GM23248 (cell line): ENCODE measurements at places on chromosomes 6 and 20. TPM values are rescaled to one million over a fixed set of nuclear protein-coding genes. Genes with fewer than 3 reads are reported as not detected.

The VAPB gene
- 8.8 and 10.0 TPM in 2 replicates for total RNA-seq

The MOCS1 gene
- total RNA-seq, result 9.0 and 10.2 TPM in 2 replicates

DNA sequence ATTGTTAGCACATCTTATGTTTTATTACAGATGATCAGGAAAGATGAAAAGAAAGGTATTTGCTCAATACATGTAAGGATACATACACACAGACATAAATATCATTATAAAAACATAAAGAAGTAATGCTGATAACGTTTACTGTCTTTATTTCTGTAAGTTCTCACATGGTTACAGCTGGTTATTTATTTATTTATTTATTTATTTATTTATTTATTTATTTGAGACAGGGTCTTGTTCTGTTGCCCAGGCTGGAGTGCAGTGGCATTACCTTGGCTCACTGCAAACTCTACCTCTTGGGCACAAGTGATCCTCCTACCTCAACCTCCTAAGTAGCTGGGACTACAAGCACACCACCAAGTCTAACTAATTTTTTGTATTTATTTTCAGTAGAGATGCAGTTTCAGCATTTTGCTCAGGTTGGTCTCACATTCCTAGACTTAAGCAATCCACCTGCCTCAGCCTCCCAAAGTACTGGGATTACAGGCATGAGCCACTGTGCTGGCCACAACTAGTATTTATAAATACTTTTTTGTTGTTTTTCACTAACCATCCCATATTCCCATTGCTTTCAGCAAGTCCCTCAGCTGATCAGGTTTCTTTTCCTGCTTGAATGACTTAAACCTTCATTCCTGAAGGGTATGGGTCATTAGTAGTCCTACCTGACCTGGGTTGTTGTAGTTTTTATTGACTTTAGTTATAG lies 35.8 kb downstream of the HLA-B start:
- DNase-seq, result no peak

The OPRL1 gene
- 0.86 and 1.1 TPM in 2 replicates for total RNA-seq

The C6orf118 gene
- total RNA-seq, result not detected in 2 replicates

DNA sequence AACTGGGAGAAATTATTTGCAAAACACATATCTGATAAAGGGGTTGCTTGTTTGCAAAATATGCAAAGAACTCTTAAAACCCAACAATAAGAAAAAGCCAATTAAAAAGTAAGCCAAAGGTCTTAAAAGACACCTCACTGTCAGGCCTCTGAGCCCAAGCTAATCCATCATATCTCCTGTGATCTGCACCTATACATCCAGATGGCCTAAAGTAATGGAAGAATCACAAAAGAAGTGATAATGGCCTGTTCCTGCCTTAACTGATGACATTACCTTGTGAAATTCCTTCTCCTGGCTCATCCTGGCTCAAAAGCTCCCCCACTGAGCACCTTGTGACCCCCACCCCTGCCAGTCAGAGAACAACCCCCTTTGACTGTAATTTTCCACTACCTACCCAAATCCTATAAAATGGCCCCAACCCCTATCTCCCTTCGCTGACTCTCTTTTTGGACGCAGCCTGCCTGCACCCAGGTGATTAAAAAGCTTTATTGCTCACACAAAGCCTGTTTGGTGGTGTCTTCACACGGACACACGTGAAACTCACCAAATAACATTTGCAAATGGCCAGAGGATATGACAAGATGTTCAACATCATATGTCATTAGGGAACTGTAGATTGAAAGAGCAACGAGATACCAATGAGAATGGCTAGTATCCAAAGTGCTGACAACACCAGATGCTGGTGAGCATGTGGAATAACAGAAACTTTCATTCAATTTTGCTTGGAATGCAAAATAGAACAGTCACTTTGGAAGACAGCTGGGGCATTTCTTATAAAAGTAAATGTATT lies 565.0 kb upstream of the ADGRB3 start:
- no peak for DNase-seq

The PPP1R3G gene
- total RNA-seq, result 1.5 and 2.6 TPM in 2 replicates

- no peak for DNase-seq
Measured at GRCh38 chr6:45998524-45998923, 17.1 kb downstream of the CLIC5 start.

GRCh38 chr6:44715188-44715587 lies 327.7 kb downstream of the CDC5L start:
- DNase-seq, result no peak

DNA sequence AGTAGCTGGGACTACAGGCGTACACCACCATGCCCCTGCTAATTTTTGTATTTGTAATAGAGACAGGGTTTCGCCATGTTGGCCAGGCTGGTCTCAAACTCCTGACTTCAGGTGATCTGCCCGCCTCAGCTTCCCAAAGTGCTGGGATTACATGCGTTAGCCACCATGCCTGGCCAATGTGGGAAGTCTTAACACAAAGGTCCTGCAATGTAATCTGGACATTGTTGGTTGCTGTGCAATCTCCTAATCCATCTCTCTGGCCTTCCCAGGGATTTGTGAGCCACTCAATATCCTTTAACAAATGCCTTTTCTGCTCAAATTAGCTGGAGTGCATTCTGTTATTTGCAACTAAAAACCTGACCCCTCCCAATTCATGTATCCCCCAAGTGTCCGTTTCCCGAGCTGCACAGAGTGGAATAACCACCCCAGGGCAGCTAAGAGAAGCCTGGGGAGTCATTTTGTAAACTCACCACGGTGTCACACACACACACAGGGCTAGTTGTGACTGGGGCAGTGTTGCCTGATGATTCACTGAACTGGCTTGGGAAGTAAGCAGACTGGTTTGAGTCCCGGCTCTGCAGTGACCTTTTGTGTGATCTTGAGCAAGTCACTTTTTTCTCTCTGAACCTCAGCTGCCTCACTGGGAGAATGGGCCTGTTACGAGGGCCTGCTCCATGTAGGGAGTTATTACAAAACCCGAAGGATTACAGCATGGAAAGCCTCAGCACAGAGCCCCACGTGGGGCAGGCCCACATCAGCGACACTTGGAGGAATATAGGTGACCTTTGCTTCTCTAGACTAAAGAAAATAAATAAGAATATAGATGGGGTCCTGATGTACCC lies 152.3 kb downstream of the ZMYND8 start:
- DNase-seq, result peak; percentile 77

The TMEM244 gene
- not detected in 2 replicates for total RNA-seq

GRCh38 chr6:53894091-53894490 lies 99.3 kb downstream of the LRRC1 start:
- peak; percentile 77 for DNase-seq

GRCh38 chr20:4150070-4150441 lies 134.7 kb upstream of the RNF24 start:
- DNase-seq, result peak; percentile 72

GRCh38 chr20:23403751-23404150 lies 17.5 kb downstream of the NAPB start:
- DNase-seq, result no peak

The CARMIL1 gene
- total RNA-seq, result 6.3 and 10.9 TPM in 2 replicates

- peak; percentile 65 for DNase-seq
Measured at GRCh38 chr6:82251942-82252341, 4.4 kb upstream of the IBTK start.

The CD83 gene
- total RNA-seq, result 1.5 and 5.1 TPM in 2 replicates

DNA sequence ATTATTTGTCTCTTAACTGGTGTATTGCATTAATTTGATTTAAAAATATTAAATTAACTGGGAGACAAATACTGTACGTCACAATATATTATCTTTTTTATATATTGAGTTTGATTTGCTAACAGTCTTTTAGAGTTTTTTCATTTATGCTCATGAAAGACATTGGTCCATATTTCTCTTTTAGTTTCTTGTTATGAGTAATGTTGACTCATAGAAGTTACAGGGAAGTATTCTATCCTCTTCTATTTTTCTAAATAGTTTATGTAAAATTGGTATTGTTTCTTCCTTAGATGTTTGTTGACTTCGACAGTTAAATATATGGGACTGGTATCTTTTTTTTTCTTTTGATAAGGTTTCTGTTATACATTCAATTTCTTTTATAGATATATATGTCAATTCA lies 1115.6 kb upstream of the CITED2 start:
- DNase-seq, result peak; percentile 58

- DNase-seq, result no peak
Measured at GRCh38 chr6:108568551-108569305, 8.0 kb downstream of the FOXO3 start.

- no peak for DNase-seq
Measured at GRCh38 chr6:138477913-138478539, 21.3 kb downstream of the NHSL1 start.

DNA sequence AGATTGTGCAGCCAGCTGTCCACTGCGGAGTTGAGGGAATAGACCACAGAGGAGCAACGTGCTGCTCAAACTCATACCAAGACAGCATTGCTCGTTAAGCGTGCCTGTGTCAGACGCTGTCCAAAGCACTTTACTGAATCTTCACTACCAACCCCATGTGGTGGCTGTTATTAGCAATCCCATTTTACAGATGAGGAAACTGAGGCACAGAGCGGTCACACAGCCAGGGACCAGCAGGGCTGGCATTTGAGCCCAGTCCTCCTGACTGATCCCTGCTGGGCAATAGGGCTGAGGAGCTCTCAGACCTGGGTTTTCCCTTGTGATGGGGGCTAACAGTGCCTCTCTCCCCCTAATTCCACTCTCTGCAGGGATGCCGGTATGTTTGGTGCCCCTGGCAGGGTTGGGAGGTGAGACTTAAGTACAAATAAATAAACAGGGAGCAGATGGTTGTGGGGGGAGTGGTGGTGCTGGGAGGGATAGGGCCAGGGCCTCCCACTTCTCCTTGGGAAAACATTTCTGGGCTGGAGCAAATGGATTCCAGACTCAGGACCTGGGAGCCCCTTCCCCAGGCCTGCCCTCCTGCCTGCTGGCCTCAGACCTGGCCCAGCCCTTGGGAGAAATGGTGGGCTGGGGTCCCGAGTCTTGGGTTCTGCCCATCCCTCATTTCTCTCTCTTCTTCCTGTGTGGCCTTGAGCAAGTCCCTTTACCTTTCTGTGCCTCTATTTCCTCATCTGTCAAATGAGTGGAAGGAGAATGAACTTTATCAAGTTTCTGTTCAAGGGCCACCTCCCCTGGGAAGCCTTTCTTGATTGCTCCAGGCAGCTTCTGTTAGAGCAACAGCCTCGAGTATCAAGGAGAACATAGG lies 17.7 kb downstream of the SRXN1 start:
- DNase-seq, result no peak

- no peak for DNase-seq
Measured at GRCh38 chr6:44432726-44433125, 45.2 kb downstream of the CDC5L start.

DNA sequence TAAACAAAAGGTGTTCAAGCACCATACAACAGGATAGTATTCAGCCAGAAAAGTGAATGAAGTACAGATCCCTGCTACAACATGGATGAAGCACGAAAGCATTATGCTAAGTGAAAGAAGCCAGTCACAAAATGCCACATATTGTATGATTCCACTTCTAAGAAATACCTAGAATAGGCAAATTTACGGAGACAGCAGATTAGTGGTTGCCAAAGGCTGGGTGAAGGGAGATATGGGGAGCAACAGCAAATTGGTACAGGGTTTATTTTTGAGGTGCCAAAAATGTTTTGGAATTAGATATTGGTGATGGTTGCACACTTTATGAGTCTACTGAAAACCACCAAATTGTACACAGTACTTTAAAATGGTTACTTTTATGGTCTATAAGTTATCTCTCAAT lies 23.2 kb downstream of the MAP3K5 start:
- no peak for DNase-seq

The KHDC1L gene
- total RNA-seq, result not detected in 2 replicates

The SPTLC3 gene
- 1.1 and 5.5 TPM in 2 replicates for total RNA-seq

DNA sequence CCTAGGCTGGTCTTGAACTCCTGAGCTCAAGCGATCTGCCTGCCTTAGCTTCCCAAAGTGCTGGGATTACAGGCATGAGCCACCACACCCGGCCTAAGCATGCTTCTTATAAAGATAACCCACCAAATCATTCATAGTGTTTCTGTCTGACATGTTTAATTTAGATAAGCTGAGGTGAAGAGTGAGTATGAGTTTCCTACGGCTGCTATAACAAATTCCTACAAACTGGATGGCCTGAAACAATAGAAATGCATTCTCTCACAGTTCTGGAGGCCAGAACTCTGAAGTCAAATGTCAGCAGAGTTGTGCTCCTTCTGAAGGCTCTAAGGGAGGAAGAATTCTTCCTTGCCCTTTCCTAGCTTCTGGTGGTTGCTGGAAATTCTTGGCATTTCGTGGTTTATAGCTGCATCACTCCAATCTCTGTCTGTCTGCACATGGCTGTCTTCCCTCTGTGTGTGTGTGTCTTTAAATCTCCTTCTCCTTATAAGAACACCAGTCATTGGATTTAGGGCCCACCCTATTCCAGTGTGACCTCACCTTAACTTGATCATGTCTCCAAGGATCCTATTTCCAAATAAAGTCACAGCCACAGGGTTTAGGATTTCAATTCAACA lies 29.9 kb downstream of the MAPK13 start:
- peak; percentile 19 for DNase-seq

The LY6G6D gene
- total RNA-seq, result not detected in 2 replicates

The SLC13A3 gene
- total RNA-seq, result 0.89 and 2.4 TPM in 2 replicates

The CDH26 gene
- total RNA-seq, result not detected in 2 replicates

- DNase-seq, result peak; percentile 58
Measured at GRCh38 chr6:117346142-117346930, 79.4 kb downstream of the ROS1 start.

GRCh38 chr6:137874204-137875057 lies 7.4 kb downstream of the TNFAIP3 start:
- DNase-seq, result no peak

- peak; percentile 94 for DNase-seq
Measured at GRCh38 chr6:4008324-4009047, 70.5 kb downstream of the FAM217A start.

GRCh38 chr20:59752704-59753460 lies 148.5 kb downstream of the PHACTR3 start:
- DNase-seq, result peak; percentile 15

DNA sequence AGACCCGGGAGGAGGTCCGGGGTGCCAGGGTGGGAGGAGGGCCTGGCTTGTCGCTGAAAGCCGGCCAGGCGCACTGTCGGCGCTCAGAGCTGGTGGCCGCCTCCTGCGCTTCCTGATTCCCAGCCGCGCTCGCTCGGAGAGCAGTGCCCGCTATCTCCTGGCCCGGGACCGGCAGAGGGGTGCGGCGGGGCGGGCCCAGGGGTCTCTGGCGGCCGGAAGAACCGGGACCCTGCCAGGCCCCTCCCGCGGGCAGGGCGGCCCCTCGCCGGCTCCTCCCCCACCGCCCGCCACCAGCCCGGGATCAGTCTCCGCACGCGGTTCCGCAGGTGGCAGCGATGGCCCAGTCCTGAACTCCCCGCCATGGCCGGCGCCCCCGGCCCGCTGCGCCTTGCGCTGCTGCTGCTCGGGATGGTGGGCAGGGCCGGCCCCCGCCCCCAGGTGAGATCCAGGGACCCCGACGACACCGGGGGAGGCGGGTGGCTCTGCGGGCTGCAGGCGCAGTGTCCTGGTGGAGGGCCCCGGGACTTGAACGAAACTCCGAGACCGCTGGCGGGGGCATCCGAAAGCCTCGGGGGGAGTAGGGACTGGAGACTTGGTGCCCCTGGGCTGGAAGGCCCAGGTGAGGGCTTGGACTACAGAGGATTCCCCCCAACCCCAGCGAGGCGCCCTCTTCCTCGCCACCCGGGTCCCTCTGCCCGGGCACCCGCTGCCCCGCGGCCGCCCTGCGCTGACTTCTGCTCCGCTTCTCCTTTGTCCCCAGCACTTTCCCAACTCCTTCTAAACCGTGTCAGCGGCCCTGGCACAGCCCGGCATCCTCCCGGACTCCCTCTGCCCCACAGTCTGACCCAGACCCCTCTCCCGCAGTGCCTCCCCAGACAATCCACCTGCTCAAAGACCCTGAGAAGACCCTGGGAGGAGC lies at the start of gene GLP1R:
Gene GLP1R (plus strand): TSS at position 301 of the 919 bp plus-strand sequence. CDS start 60 bp downstream, at position 361.
- no peak for DNase-seq
